ENCODE measurements at places on chromosomes 2 and 18. TPM values are rescaled to one million over a fixed set of nuclear protein-coding genes. Genes with fewer than 3 reads are reported as not detected.

- no peak overlapping the region for H3K4me3 ChIP-seq
- peaks cover 9% of the 10 kb centered on the region for H3K27me3 ChIP-seq
- H3K36me3 ChIP-seq = no peaks in the 10 kb centered on the region
- H3K4me1 ChIP-seq = no peaks in the 10 kb centered on the region
- no peak overlapping the region for H3K27ac ChIP-seq
Measured at GRCh38 chr2:169673921-169674320, 20.3 kb downstream of the CFAP210 start.

GRCh38 chr2:177689623-177690022 lies 297.1 kb downstream of the AGPS start:
- no peak for DNase-seq
- peaks cover 2% of the 10 kb centered on the region for H3K4me1 ChIP-seq
- no peak overlapping the region for H3K4me3 ChIP-seq

DNA sequence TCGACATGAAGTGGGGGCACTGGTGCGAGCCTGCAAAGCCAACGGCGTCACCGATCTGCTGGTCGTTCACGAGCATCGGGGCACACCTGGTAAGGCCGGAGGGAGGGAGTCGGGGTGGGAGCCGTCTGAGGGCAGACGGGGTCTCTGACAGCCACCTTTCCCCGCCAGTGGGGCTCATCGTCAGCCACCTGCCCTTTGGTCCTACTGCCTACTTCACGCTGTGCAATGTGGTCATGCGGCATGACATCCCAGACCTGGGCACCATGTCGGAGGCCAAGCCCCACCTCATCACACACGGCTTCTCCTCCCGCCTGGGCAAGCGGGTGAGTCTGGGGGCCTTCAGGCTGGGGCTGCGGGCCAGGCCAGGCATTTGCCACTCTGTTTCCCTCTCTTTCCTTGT lies 2.9 kb downstream of the IMP4 start:
- peaks cover 55% of the 10 kb centered on the region for H3K36me3 ChIP-seq
- H3K27me3 ChIP-seq = no peaks in the 10 kb centered on the region
- peaks cover 36% of the 10 kb centered on the region for H3K4me1 ChIP-seq
- DNase-seq = no peak

- peak; percentile 84 for DNase-seq
- no peak overlapping the region for H3K4me3 ChIP-seq
- H3K4me1 ChIP-seq = peaks cover 16% of the 10 kb centered on the region
- H3K27me3 ChIP-seq = peaks cover 16% of the 10 kb centered on the region
Measured at GRCh38 chr18:58529714-58530354, 99.1 kb downstream of the ALPK2 start.

DNA sequence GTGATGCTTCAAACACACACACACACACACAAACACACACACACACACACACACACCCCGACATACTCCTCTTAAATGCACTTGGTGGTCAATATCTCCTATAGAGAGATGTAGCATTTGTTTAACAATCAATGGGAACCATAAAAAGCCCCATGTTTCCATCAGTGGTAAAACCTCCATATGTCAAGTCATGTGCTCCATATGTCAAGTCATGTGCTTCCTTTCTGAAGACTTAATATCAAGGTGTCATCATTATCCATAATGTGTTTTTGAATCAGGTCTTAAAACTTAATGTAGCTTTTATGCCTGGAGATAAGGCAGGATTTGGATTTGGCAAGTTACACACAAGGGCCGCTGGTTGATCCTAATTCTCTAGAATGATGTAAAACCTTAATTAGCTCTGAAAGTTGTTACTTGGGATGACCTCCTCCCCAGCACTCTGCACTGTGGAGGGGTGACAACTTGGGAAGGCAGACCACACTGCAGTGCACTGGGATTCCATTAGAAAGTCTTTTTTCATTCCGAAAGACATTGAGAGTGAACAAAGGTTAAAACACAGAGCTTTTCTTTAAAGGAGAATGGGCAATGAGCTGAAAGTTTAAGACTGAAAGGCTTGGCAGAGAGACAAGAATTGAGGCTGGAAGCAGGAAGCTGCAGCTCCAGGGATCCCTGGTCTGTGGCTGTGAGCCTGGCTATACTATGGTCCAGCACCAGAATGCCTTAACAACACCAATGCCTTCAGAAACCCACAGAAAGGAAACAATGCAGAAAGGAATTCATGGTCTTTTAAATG lies 26.4 kb downstream of the ALK start:
- no peaks in the 10 kb centered on the region for H3K4me1 ChIP-seq
- H3K27me3 ChIP-seq = peaks cover 14% of the 10 kb centered on the region
- H3K36me3 ChIP-seq = no peaks in the 10 kb centered on the region
- DNase-seq = no peak

- H3K36me3 ChIP-seq = peaks cover 6% of the 10 kb centered on the region
- DNase-seq = no peak
- no peak overlapping the region for H3K4me3 ChIP-seq
- peaks cover 34% of the 10 kb centered on the region for H3K4me1 ChIP-seq
Measured at GRCh38 chr2:171244466-171244969, 83.8 kb upstream of the TLK1 start.

GRCh38 chr18:77374446-77374805 lies 124.8 kb downstream of the GALR1 start:
- H3K27me3 ChIP-seq = peaks cover 4% of the 10 kb centered on the region
- H3K4me3 ChIP-seq = no peak overlapping the region
- no peaks in the 10 kb centered on the region for H3K4me1 ChIP-seq
- peaks cover 3% of the 10 kb centered on the region for H3K36me3 ChIP-seq

GRCh38 chr2:75238670-75239330 lies 39.5 kb upstream of the TACR1 start:
- H3K4me3 ChIP-seq = no peak overlapping the region
- H3K4me1 ChIP-seq = no peaks in the 10 kb centered on the region

DNA sequence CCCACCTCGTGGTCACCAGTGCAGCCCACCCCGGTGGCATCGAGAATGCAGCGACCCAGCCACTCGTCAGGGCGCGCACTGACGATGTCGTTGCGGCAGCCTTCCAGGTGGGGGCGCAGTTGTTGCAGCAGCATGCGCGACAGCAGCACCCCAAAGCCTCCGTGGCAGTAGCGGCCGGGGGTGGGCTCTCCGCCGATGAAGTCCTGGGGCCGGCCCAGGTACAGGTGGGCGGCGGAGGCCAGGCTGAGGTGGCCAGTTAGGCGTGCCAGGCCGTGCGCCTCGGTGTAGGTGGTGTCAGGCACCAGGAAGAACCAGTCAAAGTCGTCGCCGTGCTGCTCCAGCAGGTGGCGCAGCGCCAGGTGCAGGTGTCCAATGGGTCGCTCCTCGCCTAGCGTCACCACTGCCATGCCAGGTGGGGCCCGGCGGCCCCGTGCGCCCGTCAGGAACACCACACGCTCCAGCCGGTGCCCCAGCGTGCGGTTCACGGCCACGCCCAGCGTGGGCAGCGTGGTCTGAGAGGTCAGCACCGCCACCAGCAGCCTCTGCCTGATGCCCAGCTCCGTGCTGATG lies 1.9 kb downstream of the CHPF start:
- peak; percentile 92 for DNase-seq
- peaks cover 8% of the 10 kb centered on the region for H3K36me3 ChIP-seq
- H3K27ac ChIP-seq = no peak overlapping the region

GRCh38 chr2:238925281-238925680 lies 77.4 kb downstream of the TWIST2 start:
- no peak overlapping the region for H3K27ac ChIP-seq
- no peaks in the 10 kb centered on the region for H3K4me1 ChIP-seq
- no peaks in the 10 kb centered on the region for H3K36me3 ChIP-seq
- H3K27me3 ChIP-seq = peaks cover 1% of the 10 kb centered on the region

GRCh38 chr18:54215069-54215468 lies 9.4 kb downstream of the MBD2 start:
- H3K36me3 ChIP-seq = peaks cover 8% of the 10 kb centered on the region
- DNase-seq = no peak
- no peak overlapping the region for H3K27ac ChIP-seq
- no peaks in the 10 kb centered on the region for H3K27me3 ChIP-seq
- peaks cover 58% of the 10 kb centered on the region for H3K4me1 ChIP-seq

DNA sequence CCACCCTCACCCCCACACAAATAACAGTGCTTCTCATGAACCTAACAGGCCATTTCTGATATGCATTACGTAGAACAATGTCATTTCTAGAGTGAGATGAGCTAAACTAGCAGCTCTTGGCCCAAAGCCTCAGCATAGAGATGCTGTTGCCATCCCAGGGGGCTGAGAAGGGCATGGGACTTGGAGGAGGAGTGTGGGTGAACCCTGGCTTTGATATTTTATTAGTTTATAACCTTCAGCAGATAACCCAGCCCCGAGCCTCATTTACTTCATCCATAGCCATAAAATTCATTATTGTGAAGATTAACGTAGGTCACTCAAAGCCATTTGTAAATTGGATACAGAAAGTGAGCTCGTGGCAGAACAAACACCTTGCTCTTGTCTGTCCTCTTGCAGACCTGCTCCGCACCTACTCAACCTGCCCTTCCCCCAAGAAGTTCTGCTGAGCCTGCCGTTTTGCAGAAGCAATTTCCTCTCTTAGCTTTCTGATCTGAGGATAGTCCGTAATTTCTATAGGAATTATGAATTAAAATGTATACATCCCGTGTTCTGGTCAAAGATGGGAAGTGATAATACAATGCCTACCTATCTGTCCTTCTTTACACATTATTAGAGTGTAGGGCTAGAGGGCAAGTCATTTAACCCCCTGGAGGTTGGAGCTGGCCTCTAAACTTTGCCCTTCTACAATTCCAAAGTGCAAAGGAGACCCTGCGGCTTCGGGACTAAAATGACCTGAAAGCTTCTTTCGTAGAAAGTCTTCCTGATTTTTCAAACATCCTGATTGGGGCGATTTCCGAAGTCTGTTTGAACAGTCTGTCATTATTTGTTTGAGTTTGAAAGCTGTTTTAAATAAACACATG lies 187.4 kb downstream of the BCL2 start:
- no peaks in the 10 kb centered on the region for H3K27me3 ChIP-seq
- peaks cover 45% of the 10 kb centered on the region for H3K4me1 ChIP-seq
- H3K36me3 ChIP-seq = peaks cover 31% of the 10 kb centered on the region
- no peak overlapping the region for H3K4me3 ChIP-seq

The ACTR3 gene
- total RNA-seq = 442 TPM

The EFEMP1 gene
- total RNA-seq = not detected

The CHRNG gene
- not detected for total RNA-seq

The FAM124B gene
- 0.25 TPM for total RNA-seq

The CCL20 gene
- total RNA-seq = 5.3 TPM

All from activated CD8-positive, alpha-beta T cell treated with anti-CD3 and anti-CD28 coated beads for 36 hours (primary cell).